ENCODE measurements at places on chromosomes 16 and 17. TPM values are rescaled to one million over a fixed set of nuclear protein-coding genes. Genes with fewer than 3 reads are reported as not detected.

Gene SPATA22
- total RNA-seq = 1.3 TPM

Gene TMEM235
- total RNA-seq = 0.46 TPM

Gene AGRP
- total RNA-seq = not detected

Gene MPP3
- total RNA-seq = 5.5 TPM

Gene KRTAP4-1
- total RNA-seq = not detected

Gene PLEKHH3
- 8.4 TPM for total RNA-seq

Measured in epithelial cell of umbilical artery (primary cell).